ENCODE measurements at places on chromosomes 16 and 17. TPM values are rescaled to one million over a fixed set of nuclear protein-coding genes. Genes with fewer than 3 reads are reported as not detected.

GP1BA gene
- not detected for total RNA-seq

IL17C gene
- not detected for total RNA-seq

C1QTNF8 gene
- not detected for total RNA-seq

UBE2I gene
- total RNA-seq = 41.9 TPM

KREMEN2 gene
- total RNA-seq = 0.11 TPM

NQO1 gene
- total RNA-seq = 12.1 TPM

UTS2R gene
- total RNA-seq = not detected

KCNJ18 gene
- not detected for total RNA-seq

- no peak for DNase-seq
Measured at GRCh38 chr16:75343286-75343685, 90.0 kb downstream of the CFDP1 start.

DNA sequence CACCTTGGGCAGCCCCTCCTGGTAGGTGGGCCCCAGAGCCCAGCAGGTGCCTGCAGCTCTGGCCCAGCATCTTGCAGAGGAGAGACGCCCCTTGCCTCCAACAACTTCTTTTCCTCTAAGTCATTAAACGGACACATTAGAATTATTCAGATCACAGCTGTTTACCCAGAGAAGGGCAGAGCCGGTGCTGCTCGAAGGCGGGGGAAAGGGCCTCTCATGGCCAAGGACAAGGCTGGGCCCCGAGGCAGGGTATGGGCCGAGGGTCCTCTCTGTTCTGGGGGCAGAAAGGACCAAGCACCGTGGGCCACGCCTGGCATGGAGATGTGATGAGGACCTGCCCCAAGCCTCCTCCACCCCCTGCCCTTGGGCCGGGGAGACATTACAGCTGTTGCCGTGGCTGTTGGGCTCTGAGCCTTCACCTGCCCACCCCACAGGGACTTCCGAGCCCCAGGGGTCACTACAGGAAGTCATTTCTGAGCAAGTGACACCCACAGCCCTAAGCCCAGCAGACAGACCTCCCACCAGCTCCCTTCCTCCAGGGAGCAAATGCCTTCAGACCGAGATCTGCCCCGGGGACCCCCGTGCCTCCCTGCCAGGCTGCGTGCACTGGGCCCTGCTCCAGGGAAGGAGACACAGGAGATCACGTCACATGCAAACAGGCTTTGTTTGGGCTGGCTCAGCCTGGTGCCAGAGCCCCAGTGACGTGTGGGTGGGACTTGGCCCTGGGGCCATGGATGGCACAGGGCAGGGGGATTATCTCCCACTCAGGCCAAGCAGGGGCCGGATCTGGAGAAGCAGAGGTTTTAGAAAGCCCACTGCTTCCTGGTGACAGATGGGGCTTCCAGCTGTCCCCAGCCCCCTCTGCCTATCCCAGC is 699 bp upstream of the PVALEF start:
- no peak for DNase-seq

GRCh38 chr17:59671386-59671785 is 35.8 kb downstream of the PTRH2 start:
- no peak for DNase-seq

- no peak for DNase-seq
Measured at GRCh38 chr17:78972507-78973105, 7.1 kb downstream of the LGALS3BP start.

GRCh38 chr16:30748634-30749445 is 615 bp downstream of the PHKG2 start:
- no peak for DNase-seq

DNA sequence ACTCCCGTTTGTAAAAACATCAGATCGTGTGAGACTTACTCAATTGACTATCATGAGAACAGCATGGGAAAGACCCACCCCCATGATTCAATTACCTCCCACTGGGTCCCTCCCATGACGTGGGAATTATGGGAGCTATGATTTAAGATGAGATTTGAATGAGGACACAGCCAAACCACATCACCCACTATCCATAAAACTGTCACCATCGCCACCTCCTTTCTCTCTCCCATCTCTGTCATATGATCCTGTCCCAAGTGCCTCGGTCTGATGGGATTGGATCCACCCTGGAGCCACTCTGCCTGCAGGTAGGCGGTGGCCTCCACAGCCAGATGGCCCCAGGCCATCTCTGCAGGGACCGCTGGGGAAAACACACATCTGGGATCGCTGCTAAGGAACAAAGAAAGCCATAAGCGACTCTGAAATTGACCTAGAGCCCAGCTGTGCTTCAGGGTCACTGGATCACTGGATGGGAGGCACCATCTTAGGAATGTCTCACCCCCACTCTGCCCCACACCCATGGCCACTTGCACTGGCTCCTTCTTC is 61.2 kb downstream of the TMEM186 start:
- no peak for DNase-seq

DNA sequence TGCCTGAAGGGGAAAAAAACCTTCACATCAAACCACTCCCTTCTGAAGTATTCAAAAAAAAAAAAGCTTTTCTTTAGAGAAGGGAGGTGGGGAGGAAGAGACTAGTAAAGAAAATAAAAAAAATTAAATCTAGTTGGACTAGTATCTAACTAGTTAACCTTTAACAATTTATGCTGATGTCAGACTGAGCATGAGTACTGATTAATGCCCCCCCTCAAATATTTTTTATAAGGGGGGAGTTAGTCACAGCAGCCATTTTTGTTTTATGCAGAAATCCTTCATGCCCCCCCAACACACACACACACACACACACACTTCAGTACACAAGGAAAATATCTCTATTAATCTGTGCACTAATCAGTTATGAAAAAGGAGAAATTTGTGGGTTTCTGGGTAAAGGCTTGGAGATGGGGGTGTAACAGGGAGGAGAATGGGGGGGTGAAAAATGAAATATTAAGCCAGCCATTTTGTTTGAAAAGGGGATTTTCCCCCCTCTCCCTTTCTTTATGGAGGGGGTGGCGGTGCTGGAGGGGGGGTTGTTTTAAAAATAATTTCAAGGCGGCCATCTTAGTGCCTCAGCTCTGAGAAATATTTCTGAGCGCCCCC is 4.7 kb upstream of the CHD3 start:
- DNase-seq = peak; percentile 75

DNA sequence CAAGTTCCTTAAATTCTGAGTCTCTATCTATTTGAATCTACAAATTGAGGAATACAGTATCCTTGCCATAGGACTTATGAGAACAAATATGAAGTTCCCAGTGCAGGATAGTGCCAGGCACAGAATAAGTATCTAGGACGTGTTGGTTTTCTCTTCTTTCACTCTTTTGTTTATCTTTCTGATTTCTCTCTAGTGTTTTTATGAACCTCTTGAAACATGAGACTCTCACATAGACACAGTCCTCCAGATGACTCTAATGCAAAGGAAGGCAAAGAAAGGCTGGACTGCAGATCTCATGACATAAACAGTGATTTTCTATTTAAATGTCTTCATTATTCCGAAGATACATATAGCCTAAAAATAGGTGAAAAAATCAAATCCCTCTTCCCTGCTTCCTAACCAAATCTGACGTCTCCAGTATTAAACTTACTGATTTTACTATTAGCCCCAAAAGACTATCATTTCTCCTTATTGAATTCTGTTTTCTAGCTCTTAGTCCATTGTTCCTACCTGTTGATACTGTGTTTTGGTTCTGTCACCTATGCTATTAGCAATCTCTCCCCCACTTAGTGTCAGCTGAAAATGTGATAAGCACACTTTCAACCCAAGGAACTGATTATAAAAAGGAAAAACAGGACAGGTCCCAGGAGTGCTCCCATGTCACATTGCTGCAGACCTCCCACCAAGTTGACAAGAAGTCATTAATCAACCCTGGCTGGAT is 24.9 kb upstream of the ADAMTS18 start:
- no peak for DNase-seq

- no peak for DNase-seq
Measured at GRCh38 chr16:80607204-80607603, 66.4 kb downstream of the DYNLRB2 start.

DNA sequence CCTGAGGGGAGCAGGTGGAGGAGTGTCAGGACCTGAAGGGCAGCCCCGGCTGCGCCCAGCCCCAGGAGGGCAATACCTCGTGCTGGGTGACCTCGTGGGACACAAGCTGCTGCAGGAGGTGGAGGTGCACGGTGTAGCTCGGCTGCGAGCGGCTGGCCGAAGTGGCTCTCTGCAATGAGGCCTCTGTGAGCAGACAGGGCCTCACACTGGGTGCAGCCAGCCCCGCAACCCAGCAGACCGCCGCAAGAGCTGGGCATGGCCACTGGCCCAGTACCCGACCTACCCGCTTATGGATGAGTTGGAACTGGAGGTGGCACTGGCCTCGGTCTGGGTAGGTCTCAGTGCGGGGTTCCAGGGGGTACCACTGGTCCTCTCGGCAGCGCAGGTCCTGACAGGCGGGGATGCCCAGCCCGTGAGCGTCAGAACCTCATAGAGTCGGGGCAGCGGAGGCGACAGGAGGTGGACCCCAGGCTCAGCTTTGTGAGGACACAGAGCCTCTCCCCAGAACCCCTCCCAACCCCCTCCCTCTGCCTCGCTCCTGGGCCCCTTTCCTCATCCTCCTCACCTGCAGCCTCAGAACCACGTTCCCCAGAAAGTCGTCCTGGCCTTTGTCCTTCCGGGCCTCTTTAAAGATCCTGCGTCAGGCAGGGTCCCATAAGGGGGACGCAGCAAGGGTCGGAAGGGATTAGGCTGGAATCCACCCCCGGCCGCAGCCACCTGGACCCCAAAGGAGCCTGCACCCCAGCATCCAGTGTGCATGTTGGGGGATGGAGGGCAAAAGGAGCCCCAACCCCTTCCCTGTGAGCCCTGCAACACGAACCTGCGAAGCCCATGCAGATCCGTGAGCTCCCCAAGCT is 4.0 kb downstream of the UNC13D start:
- DNase-seq = no peak

- no peak for DNase-seq
Measured at GRCh38 chr17:68674029-68674925, 73.1 kb upstream of the FAM20A start.

DNA sequence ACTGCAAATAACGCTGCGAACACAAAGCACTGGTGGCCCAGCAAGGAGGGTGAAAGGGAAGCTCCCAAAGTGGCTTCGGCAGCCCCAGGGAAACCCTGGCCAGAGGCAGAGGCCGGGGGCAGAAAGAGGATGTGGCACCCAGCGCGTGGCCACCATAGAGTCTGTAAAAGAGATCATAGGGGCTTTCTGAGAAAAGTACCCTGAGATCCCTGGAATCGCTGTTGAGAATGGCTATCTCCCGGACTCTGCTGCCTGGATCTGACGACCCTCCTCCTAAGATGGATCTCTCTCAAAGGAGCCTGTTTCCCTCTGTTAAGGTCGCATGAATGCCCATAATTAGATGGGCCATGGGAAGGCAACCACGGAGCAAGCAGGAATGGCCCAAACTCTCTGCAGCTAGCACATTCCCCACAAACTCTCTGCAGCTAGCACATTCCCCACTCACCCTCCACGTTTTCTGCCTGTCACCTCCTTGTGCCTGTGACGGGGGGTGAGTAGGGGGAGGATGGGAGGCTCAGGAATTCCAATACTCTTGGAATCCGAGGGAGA is 364.4 kb downstream of the XYLT1 start:
- DNase-seq = no peak

DNA sequence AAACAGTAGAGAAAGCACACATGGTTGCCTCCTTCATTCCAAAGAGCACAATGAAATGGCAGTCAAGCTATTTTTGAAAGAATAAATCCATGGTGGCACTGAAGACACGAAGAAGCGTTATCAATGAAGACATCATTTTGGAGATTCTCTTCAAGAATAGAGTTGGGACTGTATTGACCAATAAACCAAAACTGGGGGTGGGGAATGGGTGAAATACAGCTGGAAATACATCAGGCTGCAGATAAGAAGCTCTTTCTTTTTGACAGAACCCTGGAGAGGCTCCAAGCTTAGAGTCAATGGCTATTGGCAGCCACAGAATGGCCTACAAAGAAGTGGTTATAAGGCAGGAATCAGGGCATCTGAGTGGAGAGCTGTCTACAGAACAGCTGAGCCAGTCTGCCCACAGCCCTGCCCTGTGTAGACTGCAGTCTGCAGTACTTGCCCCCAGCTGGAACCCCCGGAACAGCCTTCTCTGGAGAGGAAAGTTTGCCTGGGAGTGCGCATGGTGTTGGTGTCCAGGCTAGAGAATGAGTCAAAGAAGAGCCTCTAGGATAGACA is 100.4 kb downstream of the STX8 start:
- no peak for DNase-seq

DNA sequence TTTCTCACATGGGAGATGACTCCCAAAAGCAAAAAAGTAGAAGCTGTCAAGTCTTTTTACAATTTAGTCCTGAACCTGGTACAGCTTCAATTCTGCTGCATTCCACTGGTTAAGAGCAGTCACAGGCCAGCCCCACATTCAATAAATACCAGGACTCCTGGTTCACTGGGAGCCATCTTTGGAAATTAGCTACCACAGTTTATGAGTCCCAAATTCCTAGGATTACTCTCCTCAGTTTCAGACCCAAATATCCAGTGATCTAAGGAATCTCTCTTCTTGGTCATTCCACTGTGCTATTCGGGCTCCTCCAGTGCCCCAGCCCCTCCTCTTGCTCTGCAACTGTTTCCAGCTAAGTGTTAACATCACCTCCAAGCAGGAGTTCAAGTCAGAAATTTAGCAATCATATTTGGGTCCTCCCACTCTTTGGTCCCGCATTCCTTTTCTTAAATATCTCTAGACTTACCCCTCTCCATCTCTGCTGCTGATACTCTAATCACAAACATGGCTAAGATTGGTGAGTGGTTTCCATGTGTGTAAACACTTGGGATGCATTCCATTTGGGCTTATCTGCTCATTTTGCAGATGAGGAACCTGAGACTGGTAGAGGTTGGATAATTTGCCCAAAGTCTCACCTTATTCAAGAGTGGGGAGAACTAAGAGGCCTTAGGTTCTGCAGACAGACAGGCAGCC is 9.6 kb upstream of the WIPF2 start:
- no peak for DNase-seq

GRCh38 chr17:16345565-16345964 is 7.7 kb downstream of the CENPV start:
- no peak for DNase-seq

DNA sequence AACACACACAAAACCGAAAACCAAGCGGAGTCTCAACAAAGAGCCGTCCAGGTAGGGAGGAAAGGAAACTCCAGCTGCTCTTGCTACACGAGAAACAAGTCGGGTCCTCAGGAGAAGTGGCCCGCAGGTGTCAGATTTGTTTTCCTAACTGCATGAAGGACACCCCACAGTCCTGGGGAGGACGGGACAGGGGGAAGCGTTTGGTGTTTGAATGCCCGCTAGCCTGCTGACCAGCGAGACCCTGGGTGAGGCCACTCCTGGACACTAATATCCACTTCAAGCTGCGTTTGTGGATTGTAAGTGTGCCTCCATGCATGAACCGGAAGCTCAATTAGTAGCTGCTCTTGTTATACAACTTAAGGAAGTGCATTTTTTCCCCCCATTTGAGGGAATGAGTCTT is 299.5 kb downstream of the MAF start:
- no peak for DNase-seq

- no peak for DNase-seq
Measured at GRCh38 chr17:47077576-47077975, 98.5 kb upstream of the RPRML start.

Data from urinary bladder (tissue), 4 donors.